ENCODE measurements at places on chromosomes 11 and 22.

DNA sequence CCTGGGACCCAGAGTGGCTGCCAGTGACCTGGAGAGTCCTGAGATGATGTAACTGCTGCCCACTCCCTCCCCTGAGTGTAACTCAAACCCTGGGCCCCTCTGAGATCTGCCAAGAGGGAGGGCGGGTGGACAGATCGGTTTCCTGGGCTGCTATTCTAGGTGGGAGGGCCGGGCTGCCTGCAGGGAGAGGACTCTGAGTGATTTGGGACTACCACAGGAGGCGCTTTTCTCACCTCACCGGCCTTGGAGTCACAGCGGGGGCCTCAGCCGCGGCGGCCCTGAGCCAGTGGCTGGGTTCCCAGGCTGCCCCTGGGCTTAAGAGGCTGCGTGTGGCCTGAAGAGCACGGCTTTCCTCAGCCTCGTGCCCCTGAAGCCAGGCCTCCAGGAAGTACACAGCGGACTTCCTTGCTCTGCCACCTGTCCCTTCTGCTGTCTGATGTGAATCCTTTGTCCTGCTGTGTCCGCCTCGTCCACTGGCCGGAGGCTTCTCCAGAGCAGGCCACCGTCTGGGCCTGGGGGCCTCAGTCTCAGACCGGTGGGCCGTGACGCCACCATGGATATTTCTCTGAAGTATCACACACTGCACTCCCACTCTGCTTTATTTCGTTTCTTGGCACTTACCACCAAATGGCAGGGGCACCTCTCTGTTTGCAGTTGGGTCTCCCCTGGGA, 11.5 kb downstream of the RELT start:
- no peak for DNase-seq

GRCh38 chr11:44985721-44986120, 35.0 kb upstream of the TP53I11 start:
- DNase-seq = no peak

GRCh38 chr22:27885977-27886842, 32.8 kb downstream of the PITPNB start:
- peak; percentile 0 for DNase-seq

DNA sequence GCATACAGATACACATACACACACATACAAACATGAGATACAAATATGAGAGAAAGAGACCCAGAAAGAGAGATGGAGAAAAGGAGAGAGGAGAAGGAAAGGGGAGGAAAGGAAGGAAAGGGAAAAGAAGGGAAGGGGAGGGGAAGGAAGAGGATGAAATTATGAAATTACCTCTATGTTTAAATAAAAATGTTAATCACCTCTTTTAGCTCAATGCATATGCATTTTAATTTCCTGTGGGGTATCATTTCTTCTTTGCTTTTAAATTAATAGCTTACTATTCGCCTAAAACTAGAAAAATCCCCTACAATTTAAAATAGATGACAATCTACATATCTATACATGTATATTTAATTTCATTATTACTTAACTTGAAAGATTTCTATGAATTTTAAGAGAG, 958.0 kb upstream of the CNTN5 start:
- no peak for DNase-seq

DNA sequence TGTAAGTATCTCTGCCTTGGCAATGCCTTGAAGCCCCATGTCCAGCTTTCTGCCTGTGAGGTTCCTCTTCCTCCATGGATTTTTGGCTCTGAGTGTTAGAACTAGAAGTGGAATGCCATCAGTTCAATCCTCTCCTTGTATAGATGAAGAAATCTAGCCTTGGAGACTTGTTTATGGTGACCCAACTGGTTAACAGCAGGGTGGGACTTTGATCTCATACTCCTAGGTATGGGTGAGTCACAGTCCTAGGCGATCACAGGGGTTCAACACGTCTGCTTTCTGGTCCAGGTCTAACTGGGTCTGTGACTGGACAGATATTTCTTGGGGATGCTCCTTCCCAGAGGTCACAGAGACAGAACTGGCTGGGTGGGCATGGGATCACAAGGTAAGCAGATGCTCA, 9.2 kb upstream of the MTFP1 start:
- DNase-seq = no peak

GRCh38 chr22:26648011-26648497, 9.3 kb upstream of the MIAT start:
- peak; percentile 98 for DNase-seq
